ENCODE measurements at places on chromosomes 2 and 18.

DNA sequence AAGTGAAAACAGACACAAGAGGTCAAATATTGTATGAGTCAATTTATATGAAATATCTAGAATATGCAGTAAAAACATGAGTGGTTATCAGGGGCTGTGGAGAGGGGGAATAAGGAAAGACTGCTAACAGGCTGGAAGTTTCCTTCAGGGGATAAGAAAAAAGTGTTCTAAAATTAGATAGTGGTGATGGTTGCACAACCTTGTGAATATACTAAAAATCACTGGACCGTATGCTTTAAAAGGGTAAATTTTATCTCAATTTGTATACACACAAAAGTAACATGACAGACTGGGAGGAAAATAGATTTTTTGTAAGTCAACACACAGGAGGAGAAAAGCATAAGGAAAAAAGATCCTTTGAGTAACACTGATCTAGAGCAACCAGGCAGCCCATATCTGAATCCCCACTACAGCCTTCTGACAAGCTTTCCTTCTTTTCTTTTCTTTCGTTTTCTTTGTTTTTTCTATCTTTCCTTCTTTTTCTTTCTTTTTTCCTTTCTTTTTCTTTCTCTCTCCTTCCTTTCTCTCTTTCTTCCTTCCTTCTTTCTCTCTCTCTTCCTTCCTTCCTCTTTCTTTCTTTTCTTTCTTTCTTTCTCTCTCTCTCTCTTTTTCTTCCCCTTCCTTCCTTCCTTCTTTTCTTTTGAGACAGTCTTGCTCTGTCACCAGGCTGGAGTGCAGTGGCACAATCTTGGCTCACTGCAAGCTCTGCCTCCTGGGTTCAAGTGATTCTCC is 95.4 kb downstream of the AAK1 start:
- DNase-seq: no peak

- no peak for DNase-seq
These were observed 212.5 kb upstream of the GULP1 start for GRCh38 chr2:188079196-188079595.

GRCh38 chr2:74503506-74504475 is 3.7 kb downstream of the PCGF1 start:
- no peak for DNase-seq

GRCh38 chr2:169365029-169365480 is 2.7 kb upstream of the LRP2 start:
- DNase-seq: peak; percentile 33

GRCh38 chr2:67716895-67717396 is 319.8 kb downstream of the ETAA1 start:
- DNase-seq: no peak
